ENCODE measurements at places on chromosomes 6 and 20.
A peak's percentile ranks its signal among the peaks of the same experiment; 100 is the strongest.

DNA sequence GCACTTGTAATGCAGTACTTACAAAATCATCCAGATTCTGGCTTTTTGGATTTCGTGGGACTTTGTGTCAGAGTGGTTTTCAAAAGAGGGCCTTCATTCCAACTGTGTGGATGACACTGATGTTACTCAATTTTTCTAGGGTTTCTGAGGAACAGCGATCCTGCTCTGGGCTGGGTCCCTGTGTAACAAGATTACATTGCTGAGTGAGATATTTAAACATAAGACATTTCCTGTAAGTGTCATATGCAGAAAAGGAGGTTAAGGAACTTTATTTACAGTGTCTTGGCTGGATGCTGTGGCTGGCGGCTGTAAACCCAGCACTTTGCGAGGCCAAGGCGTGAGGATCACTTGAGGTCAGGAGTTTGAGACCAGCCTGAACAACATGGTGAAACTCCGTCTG is 6.7 kb downstream of the ZFAND3 start:
- DNase-seq, result no peak

GRCh38 chr20:31909253-31910070 is 39.0 kb downstream of the TTLL9 start:
- no peak for DNase-seq

- peak; percentile 55 for DNase-seq
These were observed 530 bp downstream of the TDP2 start for GRCh38 chr6:24666097-24666640.

- no peak for DNase-seq
These were observed 59.4 kb upstream of the SCP2D1 start for GRCh38 chr20:18754030-18754652.

DNA sequence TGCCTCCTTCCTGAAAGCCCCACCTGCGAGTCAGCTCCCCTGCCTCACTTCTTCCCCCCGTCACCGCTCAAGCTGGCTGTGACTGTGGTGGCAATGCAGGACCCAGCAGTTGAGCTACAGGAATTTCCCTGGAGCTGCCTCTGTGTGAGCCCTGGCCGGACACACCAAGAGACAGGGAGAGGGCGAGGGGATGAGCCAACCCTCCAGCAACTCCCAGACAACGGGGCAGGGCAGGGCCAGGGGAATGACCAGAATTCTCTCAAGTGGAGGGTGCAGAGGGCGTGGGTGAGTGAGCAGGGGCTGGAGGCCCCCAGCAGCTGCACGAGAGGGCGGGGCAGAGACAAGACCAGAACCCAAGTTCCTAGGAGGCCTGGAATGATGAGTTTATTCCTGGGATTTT is 4.9 kb upstream of the ARFGAP1 start:
- DNase-seq, result no peak

- DNase-seq, result no peak
These were observed 32.3 kb downstream of the FOXP4 start for GRCh38 chr6:41578217-41579087.

DNA sequence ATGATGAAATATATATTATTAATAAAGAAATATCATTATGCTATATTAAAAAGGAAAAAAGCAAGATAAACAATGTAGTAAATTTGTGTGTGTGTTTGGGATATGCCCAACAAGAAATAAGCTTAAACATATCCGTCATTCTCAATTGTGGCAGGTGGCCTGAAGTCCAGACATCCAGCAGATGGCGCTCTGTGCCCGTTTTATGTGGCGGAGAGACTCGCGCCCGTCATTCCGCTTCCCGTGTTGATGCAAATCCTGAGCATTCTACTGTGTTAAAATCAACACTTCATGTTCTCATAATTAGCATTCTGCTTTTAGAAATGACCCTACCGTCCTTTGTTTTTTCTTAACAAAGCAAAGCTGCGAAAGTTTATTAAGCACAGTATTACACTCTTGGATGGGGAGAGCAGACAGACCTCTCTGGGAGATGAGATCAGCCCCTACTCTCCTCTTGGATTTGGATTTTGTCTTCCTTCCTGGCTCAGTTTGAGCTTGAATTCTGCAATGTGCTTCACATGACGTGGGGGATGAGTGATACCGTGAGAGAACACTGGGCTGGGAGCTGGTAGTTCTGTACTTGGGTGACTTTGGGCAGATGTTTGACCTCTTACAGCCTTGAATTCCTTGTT is 125.8 kb downstream of the MCHR2 start:
- DNase-seq, result peak; percentile 43

GRCh38 chr6:155273431-155273830 is 9.6 kb downstream of the CLDN20 start:
- no peak for DNase-seq

DNA sequence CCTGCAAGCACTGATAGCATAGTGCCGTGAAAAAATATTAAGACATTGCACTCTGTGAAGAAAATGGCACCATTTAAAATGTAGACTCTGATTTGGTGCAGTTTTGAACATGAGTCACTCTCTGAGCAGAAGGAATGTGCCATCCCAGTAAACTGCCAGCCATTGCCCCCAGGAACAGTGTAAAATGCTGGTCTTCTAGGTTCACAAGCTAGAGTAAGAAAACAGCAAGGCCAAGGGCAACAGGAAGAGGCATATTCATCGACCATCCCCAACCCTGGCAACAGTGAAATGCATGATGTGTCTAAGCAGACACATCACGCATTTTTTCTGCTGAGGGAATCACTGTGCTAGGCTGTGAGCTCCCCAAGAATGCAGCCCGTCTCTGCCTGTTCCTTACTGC is 163.2 kb upstream of the RIN2 start:
- DNase-seq, result no peak

DNA sequence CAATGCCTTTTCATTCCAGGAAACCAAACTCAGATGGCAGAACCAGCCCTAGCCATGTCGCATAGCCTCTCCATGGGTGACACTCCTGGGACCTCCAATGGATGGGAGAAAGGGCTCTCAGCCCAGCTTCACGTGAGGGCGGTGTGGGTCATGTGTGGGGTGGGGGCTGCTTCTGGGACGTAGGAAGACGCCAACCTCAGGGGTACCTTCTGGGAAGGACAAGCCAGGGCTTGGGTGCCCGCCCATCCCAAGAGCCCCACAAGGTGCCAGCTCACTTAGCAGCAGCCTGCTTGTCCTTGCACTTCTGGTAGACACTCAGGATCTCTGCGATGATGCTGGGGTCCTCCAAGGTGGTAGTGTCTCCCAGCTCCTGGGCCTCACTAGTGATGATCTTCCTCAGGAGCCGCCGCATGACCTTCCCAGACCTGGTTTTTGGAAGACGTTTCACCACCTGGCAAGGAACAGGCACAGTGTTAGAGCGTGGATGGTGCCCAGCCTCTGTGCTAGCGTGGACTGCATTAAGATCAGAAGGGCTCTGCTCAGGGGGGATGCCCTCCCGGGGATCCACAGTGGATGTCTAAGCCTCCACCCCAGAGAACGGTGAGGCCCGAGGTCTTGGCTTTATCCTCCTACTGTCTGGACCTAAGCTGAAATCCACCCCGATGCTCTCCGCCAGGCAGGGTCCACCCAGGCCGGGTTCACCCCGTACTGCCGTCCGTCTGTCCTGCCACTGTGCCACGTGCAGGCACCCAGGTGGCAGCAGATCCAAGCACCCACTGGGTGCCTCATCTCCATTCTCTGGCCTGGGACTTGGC is 15.1 kb upstream of the APMAP start:
- no peak for DNase-seq

DNA sequence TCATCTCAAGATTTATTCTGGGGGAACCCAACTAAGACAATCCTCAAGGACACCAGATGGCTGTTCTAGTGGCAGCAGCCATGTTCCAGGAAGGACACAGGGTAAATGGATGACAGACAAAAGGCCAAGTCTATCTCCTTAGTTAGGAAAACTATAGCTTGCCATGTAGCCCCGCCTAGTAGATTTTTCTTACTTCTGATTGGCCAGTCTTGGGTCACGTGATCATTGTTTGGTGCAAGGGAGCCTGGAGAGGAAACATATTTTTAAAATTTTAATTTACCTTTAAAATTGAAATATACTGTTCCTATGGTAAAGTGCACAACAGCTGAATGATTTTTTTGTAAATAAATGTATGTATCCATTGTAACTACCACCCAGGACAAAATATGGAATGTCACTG is 4.4 kb upstream of the KCNS1 start:
- DNase-seq, result no peak

GRCh38 chr20:21175433-21175832 is 49.6 kb downstream of the KIZ start:
- no peak for DNase-seq

GRCh38 chr6:104046426-104046825 is 813.3 kb downstream of the HACE1 start:
- DNase-seq, result no peak

DNA sequence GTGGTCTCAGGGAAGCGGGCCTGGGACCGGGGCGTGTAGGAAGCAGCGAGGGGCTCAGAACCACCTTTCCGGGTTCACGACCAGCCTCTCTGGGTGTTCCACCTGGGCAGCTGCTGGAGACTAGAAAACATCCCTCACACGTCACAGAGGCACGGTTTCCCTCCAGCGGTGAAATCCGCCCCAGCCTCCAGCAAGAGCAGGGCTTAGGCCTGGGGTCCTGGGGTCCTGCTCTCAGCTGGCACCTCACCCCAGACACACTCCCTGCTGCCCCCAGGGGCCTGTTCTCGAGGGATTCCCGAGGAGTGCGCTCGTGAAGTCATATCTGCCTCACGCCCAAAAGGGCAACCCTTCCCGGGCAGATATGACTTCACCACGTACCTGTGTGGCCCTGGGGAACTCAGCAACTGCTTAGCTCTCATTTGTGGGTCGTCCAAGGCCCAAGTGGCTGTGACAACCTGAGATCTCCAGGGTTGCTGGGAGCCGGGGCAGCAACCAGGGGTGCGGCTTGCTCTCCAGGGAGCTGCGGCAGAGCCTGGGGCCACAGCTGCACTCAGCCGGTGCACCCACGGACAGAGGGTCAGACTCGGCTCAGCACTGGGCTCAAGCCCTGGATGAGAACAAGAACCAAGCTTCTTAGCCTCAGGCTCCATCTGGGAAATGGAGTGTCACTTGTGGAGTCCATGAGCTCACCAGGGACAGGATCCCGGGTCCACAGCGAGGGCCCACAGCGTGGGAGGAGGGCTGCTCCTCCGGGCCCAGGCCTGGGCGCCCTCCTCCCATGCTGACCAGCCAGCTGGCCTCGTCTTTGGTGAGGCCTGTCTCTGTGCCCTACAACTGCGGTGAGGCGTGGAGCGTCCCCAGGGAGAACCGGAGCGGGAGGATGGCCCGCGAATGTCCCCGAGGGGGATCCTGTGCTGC is 661 bp downstream of the FNDC11 start:
- no peak for DNase-seq

DNA sequence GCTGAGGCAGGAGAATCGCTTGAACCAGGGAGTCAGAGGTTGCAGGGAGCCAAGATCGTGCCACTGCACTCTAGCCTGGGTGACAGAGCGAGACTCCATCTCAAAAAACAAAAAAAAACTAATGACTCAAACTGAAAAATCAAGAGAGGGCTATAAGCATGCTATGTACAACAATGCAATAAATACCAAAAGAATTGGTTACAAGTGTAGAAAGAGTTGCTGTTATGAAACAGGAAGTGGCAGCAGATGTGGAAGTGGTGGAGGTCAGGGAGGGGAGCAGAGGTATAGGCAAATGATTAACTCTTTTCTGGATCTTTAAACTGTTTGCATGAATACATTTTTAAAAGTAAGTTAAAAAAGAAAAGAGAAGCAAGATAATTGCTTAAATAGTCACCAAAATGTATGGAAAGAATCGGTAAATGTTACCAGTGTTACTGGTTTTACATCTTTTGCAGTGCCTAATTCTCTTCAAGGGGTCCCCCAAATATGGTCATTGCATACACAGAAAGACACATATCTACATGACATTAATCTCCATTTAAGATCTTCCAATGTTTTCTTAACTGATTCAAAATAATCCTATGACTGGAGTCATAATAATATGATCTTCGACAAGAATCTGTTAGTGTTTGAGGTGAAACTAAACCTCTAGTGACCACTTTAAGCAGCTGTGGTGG is 15.0 kb downstream of the CALHM6 start:
- DNase-seq, result no peak

DNA sequence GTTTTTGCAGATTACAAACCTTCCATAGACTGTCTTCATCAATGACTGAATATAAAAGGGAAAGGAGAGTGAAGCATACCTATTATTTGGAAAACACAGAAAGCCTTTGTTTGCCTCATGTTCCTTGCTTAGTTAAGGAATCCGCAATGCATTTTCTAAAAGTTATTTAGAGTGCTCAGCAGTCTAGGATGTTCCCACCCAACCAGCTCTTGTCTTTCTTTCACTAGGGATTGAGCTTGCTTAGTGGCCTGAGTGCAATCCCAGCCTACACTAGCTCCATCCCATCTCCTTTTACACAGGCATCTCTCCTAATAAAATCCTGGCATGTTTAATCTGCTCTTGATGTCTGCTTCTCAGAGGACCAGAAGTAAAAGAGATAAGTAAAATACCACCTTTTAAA is 850.5 kb upstream of the GJE1 start:
- no peak for DNase-seq

- DNase-seq, result no peak
These were observed 320.1 kb upstream of the PRND start for GRCh38 chr20:4401601-4402000.

DNA sequence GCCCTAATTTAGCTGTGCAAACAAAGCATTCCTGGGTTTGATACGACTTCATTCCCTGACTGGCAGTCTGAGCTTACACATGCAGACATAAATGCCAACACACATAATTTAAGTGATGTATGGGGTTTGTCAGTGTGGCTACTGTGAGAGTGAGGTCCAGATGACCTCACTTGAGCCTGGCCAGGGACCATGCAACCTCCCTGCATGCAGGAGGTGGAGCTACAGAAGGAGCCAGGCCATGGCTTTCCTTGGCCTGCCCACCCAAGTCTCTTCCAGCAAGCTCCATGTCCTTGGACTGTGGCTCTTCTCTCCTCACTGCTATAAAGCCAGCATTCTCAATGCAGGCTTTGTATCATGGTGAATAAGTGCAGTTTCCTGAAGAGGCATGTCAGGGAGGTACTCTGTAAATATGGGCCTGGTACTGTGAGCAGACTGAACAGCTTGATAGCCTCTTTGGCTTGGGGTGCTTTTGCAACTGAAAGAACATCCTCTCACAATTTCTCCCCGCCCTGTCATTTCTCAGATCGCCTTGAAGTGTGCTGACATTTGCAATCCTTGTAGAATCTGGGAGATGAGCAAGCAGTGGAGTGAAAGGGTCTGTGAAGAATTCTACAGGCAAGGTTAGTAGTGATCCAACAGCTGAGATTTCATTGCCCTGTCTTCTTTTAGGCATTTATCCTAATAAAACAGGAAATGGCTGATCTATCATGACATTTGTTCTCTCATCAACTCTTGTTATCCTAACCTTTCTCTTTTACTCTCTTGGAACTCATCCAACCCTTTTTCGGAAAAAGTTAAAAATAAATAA is 69.2 kb downstream of the MTFR2 start:
- DNase-seq, result no peak

GRCh38 chr6:10995114-10995707 is 48.9 kb downstream of the ELOVL2 start:
- no peak for DNase-seq

Measured in right renal cortex interstitium (tissue), 3 donors.